ENCODE measurements at places on chromosomes 6 and 20.

GRCh38 chr6:43673444-43674084 is 14.0 kb downstream of the MRPS18A start:
- DNase-seq = no peak

GRCh38 chr6:121944354-121944753 is 455.1 kb upstream of the HSF2 start:
- DNase-seq = no peak

- DNase-seq = no peak
Measured at GRCh38 chr6:149197482-149197881, 120.0 kb upstream of the TAB2 start.

DNA sequence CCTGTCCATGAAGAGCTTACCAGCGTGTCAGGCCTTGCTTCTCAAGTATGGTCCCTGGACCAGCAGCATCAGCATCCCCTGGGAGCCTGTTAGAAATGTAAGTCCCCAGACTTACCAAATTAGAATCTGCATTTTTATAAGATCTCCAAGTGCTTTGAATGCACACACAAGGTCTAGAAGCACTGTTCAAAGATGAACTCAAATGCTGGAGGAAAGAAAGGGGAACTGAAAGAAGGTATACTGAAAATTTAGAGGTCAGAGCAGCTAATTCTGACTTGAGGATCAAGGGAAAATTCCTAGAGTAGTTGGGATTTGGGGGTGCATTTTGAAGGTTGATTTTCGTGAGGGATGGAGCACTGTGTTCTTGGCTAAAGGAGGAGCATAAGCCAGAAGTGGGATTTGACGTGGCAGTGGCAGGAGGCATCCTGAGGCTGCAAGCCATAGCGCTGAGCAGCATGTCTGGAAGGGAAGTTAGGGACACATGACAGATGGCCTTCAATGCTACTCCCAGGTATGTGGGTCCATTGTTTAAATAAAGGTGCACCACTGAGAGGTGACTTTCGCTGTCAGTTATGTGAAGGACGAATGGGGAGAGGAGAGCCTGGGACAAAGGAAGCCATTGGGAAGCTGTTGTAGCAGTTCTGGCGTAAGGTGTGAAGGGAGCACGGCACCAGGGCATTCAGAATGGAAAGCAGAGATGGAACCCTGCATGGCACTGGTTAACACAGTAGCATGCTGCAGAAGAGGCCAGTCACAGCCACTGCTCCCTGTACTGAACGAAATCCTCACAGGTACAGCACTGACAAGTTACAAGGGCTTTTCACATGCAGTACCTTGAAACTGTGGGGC is 36.2 kb downstream of the ARMC2 start:
- no peak for DNase-seq

- DNase-seq = no peak
Measured at GRCh38 chr20:34062570-34063482, 49.2 kb downstream of the EIF2S2 start.

DNA sequence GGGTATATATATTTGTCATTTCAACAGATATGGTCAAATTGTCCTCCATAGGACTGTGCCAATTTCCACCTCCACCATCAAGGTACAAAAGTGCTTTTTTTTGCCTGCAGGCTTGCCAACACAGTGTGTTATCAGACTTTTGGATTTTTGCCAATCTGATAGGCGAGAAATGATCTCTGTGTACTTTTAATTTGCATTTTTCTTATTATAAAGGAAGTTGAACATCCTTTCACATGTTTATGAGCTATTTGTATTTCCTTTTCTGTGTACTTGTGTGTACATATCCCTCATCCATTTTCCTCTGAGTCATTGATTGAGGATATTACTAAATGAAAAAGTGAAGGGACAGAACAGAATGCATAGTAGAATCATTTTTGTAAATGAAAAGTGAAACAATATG is 39.0 kb upstream of the PTPN1 start:
- DNase-seq = no peak

- peak; percentile 37 for DNase-seq
Measured at GRCh38 chr6:144104898-144105487, 9.6 kb upstream of the SF3B5 start.

- DNase-seq = no peak
Measured at GRCh38 chr6:142721215-142721920, 223.6 kb downstream of the HIVEP2 start.

- DNase-seq = no peak
Measured at GRCh38 chr6:11731423-11731822, 47.2 kb downstream of the ADTRP start.

DNA sequence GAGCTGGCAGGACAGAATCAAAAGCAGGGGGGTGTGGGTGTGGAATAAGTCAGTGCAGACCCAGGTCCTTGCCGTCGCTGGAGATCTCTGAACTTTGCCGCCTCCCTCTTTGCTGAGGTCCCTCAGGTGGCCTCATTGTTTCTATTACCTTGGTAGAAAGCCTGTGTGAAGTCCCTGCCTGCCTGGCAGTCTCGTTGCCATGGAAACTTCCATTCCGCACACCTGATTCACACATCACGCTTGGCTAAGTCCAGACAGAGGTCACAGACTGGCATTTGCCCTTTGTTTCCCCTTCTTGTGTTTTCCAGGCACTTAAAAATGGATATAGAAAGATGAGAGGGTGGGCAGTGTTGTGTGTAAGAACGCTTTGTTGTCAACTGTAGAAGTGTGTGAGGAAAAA is 260.6 kb downstream of the PRL start:
- peak; percentile 55 for DNase-seq

DNA sequence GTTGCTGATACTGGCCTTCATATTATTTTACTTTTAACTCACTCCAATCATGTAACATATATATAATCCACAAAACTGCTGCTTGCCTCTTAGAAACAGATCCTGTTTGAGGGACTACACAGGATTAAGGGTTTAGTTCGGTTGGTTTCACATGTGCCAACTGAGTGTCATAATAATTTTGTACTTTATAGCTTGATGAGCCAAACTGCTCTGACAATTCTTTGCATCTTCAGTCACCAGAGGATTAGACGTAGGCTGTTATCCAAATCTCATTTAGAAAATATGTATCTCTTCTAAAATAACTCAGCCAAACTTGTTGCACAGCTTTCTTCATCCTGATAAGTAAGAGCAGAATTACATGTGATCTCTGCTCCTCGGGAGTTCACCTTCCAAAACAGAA is 643.6 kb upstream of the PTCHD4 start:
- peak; percentile 64 for DNase-seq

GRCh38 chr20:34475979-34476736 is 40.1 kb upstream of the DYNLRB1 start:
- DNase-seq = peak; percentile 66

- DNase-seq = no peak
Measured at GRCh38 chr6:107330168-107330567, 129.2 kb downstream of the PDSS2 start.

DNA sequence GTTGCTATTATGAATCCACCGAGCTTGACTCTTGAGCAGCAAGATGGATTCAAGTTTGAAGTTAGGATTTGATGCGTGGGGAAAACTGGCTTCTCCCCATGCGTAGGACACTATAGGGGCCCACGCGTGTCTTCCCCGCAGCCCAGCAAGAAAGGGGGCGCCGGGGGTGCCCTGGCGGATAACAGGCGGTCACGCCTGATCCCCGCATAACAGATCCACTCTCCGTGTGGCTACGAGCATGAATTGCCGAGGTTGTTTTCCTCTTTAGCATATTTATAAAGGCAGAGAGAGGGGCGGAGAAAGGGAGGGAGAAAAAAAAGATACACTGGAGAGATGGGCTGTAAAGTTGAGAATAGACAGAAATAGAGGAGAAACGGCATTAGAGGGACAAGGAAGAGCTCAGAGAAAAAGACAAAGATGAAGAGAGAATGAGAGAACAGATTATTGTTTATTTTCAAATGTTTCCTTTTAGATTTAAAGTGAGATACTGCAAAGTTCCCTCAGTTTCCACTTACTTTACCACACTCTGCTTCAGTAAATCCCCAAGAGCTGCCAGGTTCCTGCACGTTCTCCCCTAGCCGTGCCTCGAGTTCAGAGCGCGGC is 32.0 kb downstream of the TFAP2A start:
- DNase-seq = peak; percentile 31

GRCh38 chr20:25738198-25738597 is 41.5 kb upstream of the ZNF337 start:
- DNase-seq = no peak

DNA sequence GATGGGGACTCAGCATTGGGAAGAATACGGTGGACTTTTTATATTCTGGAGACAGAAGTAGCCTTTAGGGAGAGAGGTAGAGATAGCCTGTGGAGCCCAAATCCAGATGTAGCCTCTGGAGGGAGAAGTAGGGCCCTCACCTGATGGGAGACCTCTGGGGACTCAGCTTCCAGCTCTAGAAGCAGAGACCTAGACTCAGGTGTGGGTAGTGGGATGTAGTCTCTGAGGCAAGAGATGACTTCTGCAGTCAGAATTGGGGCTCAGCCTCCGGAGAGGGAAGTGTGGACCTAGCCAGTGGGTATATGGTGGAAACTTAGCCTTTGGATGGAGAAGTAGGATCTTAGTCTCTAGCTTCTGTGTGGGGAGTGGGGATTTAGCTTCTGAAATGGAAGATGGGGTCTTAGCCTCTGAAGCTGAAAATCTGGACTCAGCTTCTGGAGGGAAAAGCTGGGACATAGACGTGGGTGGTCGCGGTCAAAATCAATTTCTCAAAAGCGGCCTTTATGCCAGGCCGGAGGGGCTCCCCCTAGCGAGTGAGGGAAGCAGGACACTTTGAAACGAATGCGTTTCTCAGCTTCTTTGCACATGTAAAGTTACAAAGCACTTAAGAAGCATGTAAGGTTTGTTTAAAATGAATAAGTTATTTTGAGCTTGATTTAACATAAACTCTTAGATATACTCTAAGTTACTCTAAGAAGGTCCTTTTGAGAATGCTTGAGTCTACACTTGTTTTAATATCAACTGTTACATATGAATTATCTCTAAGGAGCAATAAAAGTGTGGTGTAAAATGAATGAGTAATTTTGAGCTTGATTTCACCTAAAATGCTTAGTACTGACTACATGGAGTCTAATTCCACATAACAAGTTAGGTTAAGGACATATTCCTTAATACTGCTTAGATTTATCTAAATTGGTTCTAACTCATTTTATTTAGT is 12.9 kb upstream of the ZNF343 start:
- DNase-seq = peak; percentile 60
